Testis (tissue), 5 donors: ENCODE measurements at places on chromosomes 2 and 18. TPM values are rescaled to one million over a fixed set of nuclear protein-coding genes. Genes with fewer than 3 reads are reported as not detected.

GRCh38 chr2:70529610-70530009 lies 24.0 kb downstream of the TGFA start:
- DNase-seq = no peak

HYCC2 gene
- 27.9 TPM for total RNA-seq

PID1 gene
- total RNA-seq = 8.1 TPM

BOK gene
- 62.7 TPM for total RNA-seq

DNA sequence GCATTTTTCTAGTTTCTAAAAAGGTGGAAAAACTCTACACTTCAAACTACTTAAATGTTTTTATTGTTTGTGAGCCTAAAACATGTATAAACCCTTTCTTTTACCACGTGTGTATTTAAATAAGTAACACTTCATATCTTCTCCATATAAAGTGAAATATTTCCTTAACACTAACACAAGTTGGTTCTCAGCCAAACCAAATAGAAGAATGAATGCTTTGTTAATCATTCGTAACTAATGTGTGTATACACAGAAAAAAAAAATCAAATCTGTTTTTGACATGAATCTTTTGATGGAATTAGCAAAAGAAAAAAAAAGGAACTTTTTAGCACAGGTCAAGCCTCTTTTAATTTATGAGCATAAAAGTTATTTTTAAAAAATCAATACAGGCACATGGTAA lies 89.3 kb downstream of the EHBP1 start:
- DNase-seq = no peak

- DNase-seq = no peak
Measured at GRCh38 chr2:162009543-162009942, 64.5 kb downstream of the DPP4 start.
